ENCODE measurements at places on chromosomes 12 and 14.
A peak's percentile ranks its signal among the peaks of the same experiment; 100 is the strongest.

- H3K27ac ChIP-seq: no peak overlapping the region
- peaks cover 14% of the 10 kb centered on the region for H3K4me1 ChIP-seq
- no peak for DNase-seq
- H3K4me3 ChIP-seq: peak overlapping the region; percentile 67
These were observed 95.0 kb upstream of the TBX5 start for GRCh38 chr12:114500775-114501473.

GRCh38 chr12:95337146-95337545, 119.5 kb downstream of the VEZT start:
- H3K27ac ChIP-seq: no peak overlapping the region
- H3K27me3 ChIP-seq: no peaks in the 10 kb centered on the region
- H3K4me3 ChIP-seq: no peak overlapping the region
- H3K4me1 ChIP-seq: peaks cover 10% of the 10 kb centered on the region

DNA sequence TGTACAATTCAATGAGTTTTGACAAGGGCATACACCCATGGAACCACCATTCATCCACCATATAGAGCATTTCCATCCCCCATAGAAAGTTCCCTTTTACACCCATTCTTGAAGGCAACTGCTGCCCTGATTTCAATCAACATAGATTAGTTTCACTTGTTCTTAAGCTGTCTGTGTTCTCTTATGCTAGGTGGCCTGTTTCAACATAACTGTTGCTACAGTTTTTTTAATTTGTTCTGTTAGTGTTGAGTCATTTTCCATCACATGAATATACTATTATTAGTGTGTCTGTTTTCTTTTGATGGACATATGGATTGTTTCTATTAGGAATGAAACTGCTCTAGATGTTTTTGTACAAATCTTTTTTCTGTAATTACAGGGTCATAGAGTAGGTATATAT, 123.4 kb downstream of the PTPRQ start:
- no peaks in the 10 kb centered on the region for H3K4me1 ChIP-seq
- DNase-seq: no peak
- no peak overlapping the region for H3K4me3 ChIP-seq
- peaks cover 3% of the 10 kb centered on the region for H3K36me3 ChIP-seq
- no peak overlapping the region for H3K27ac ChIP-seq

GRCh38 chr12:69844836-69845235, 19.8 kb downstream of the MYRFL start:
- H3K4me3 ChIP-seq: no peak overlapping the region
- no peak for DNase-seq
- H3K4me1 ChIP-seq: no peaks in the 10 kb centered on the region
- H3K27ac ChIP-seq: no peak overlapping the region
- 0 out of 2 replicates have a peak, but pooled peaks cover 1% of the 10 kb centered on the region for H3K36me3 ChIP-seq

DNA sequence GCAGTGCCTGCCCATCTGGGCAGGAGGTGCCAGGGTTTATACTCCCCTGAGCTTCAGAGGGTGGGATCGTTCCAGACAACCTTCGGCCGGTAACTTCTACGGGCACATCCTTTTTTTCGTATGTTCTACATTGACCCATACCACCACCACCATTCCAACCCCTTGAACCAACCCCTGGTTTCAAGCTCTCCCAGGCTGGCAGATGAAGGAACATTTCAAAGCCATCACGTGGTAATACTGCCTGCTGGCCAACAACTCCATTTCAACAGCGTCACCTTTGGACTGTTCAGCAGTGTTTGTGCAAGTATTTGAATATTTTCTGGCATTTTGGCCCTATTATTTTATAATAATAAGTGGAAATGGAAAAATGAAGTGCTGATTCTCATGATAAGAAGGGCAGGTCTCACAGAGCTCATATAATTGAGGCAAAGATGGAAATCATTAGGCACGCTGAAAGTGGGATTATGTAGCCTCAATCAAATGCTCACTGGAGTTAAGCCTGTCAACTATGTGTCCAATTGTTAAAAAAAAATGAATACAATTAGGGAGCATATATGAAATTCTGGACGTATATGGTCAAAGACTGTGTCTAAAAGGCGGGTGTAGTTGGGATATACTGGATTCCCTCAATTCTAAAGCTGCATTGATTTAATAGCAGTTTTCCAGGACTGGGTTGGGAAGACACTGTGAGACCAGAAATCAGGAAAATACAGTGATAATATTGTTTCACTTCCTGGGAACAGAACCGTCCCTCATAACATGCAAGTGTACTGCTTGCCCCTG, 162.1 kb downstream of the ZFP36L1 start:
- H3K27me3 ChIP-seq: peaks cover 6% of the 10 kb centered on the region
- no peak for DNase-seq
- H3K27ac ChIP-seq: no peak overlapping the region
- peaks cover 42% of the 10 kb centered on the region for H3K4me1 ChIP-seq

Data from WTC11 (cell line).